Left lung (tissue), 14 donors: ENCODE measurements at places on chromosomes 11 and 22. TPM values are rescaled to one million over a fixed set of nuclear protein-coding genes. Genes with fewer than 3 reads are reported as not detected.

Gene GLB1L2
- 4.1 TPM for polyA plus RNA-seq

Gene FDX1
- 16.6 TPM for polyA plus RNA-seq

Gene TREH
- 0.42 TPM for polyA plus RNA-seq

Gene FOLH1
- polyA plus RNA-seq, result 24.6 TPM

Gene PPP2R5B
- polyA plus RNA-seq, result 12.3 TPM

Gene ANKK1
- polyA plus RNA-seq, result 0.52 TPM

Gene MYRF
- polyA plus RNA-seq, result 37.2 TPM

Gene SCN2B
- 4.7 TPM for polyA plus RNA-seq

DNA sequence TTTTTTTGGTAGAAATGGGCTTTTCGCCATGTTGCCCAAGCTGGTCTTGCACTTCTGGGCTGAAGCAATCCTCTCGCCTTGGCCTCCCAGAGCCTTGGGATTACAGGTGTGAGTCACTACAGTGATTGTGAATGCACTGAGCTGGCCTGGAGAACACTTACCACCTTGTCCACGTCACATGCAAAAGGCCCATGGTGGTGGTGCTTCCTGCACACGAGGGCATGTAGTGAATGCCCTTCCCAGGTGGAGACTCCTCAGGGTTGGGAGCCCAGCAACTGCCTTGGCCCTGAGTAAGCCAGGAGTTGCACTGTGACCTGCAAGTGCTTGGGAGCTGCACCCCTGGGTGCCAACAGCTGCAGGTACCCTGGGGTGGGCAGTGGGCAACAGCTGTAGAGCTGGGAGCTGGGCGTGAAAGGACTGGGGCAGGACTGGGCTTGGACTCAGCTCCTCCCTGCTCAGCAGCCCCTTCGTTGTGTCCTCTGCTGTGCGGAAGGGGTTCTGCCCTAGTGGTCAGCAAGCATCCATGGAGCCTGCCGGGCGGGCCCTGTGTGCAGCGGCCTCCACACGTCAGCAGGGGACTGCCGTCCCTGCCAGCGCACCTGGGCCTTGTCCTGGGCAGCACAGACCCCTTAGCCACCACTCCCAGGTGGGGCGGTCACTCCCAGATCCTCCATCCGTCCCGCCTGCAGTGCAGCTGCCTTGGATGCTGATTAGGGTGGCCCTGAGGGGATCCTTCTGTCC is 9.3 kb upstream of the ADORA2A start:
- DNase-seq, result peak; percentile 25
- H3K27ac ChIP-seq, result no peak overlapping the region
- H3K36me3 ChIP-seq, result no peaks in the 10 kb centered on the region
- H3K4me3 ChIP-seq, result no peak overlapping the region
- H3K27me3 ChIP-seq, result no peaks in the 10 kb centered on the region

GRCh38 chr22:21573750-21574494 is 6.4 kb downstream of the UBE2L3 start:
- no peak overlapping the region for H3K4me3 ChIP-seq
- DNase-seq, result no peak
- no peaks in the 10 kb centered on the region for H3K27me3 ChIP-seq
- H3K36me3 ChIP-seq, result peaks cover under 1% of the 10 kb centered on the region
- H3K4me1 ChIP-seq, result peaks cover 88% of the 10 kb centered on the region
- H3K27ac ChIP-seq, result no peak overlapping the region

- H3K4me3 ChIP-seq, result no peak overlapping the region
- H3K36me3 ChIP-seq, result no peaks in the 10 kb centered on the region
- no peaks in the 10 kb centered on the region for H3K27me3 ChIP-seq
- no peak for DNase-seq
- peak overlapping the region; percentile 45 for H3K27ac ChIP-seq
Measured at GRCh38 chr11:95242091-95242844, 11.3 kb upstream of the SESN3 start.

- no peak overlapping the region for H3K27ac ChIP-seq
- no peak overlapping the region for H3K4me3 ChIP-seq
- peaks cover 25% of the 10 kb centered on the region for H3K4me1 ChIP-seq
- H3K27me3 ChIP-seq, result no peaks in the 10 kb centered on the region
Measured at GRCh38 chr11:67158221-67158620, 39.2 kb downstream of the KDM2A start.

GRCh38 chr11:33885338-33886005 is 6.4 kb downstream of the LMO2 start:
- no peaks in the 10 kb centered on the region for H3K36me3 ChIP-seq
- H3K27me3 ChIP-seq, result no peaks in the 10 kb centered on the region
- H3K4me1 ChIP-seq, result no peaks in the 10 kb centered on the region

DNA sequence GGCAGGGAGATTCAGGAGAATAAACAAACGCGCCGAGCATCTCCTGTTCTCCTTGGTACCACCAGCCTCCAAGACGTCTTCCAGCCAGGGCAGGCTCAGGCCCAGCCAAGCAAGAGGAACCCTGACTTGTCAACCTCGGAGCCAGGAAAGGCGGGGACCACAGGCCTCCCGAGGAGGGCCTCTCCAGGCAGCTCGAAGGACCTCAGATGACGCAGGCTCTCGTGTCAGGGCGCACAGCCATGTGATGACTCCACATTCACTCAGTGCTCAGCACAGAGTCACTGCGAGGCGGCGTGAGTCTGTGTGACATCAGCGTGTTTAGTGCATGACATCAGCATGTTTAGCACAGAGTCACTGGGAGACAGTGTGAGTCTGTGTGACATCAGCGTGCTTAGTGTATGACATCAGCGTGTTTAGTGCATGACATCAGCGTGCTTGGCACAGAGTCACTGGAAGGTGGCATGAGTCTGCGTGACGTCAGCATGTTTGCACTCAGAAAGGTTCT is 241.4 kb downstream of the BRD1 start:
- H3K27ac ChIP-seq, result no peak overlapping the region
- no peak for DNase-seq
- no peak overlapping the region for H3K4me3 ChIP-seq
- no peaks in the 10 kb centered on the region for H3K4me1 ChIP-seq
- peaks cover 4% of the 10 kb centered on the region for H3K36me3 ChIP-seq
- no peaks in the 10 kb centered on the region for H3K27me3 ChIP-seq

DNA sequence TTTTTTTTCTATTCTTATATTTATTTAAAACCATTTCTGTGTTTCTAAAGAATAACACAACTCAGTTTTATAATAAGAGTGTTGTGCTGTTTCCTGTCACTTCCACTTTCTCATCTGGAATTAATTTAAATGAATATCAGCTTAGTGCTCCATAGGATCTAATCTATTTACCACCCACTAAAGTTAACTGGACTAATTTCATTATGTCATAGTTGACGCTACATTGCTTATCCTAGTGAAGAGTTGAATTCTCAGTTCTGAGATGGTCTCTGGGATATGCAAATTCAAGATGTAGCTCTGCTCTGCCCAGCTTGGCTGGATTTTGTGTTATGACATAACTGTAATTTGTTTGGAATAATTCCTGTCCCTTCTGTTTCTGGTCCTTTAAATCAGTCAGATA is 380.1 kb downstream of the METTL15 start:
- no peaks in the 10 kb centered on the region for H3K36me3 ChIP-seq
- H3K27ac ChIP-seq, result no peak overlapping the region
- H3K4me1 ChIP-seq, result no peaks in the 10 kb centered on the region
- no peak for DNase-seq
- no peak overlapping the region for H3K4me3 ChIP-seq
- H3K27me3 ChIP-seq, result no peaks in the 10 kb centered on the region

GRCh38 chr11:36376888-36377758 is 81.0 kb downstream of the PRR5L start:
- peak; percentile 86 for DNase-seq
- peak overlapping the region; percentile 72 for H3K27ac ChIP-seq
- H3K36me3 ChIP-seq, result no peaks in the 10 kb centered on the region
- H3K27me3 ChIP-seq, result peaks cover 4% of the 10 kb centered on the region
- peaks cover 4% of the 10 kb centered on the region for H3K4me1 ChIP-seq

DNA sequence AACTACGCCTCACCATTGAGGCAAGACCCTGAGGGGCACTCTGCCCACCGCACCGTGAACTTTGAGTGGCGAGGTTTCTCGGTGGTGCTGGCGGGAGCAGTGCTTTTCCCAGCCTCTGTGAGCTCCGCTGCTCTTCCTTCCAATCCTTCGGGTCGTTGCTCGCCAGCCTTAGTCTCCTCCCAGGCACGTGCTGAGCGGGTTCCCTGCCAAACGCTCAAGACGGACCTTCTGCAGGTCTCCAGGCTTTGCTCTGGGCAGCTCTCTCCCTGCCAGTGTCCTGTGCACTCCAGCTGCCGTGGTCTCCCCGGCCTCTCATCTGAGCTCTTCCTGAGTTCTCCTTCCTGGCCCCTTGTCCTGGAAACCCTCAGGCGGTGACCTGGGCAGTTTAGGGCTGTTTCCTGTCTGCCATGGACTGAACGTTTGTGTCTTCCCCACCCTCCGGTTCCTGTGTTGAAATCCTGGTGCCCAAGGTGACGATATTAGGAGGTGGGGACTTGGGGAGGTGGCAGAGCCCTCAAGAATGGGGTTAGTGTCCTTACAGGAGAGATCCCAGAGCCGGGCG is 11.2 kb upstream of the MUC6 start:
- no peak overlapping the region for H3K4me3 ChIP-seq
- peaks cover 22% of the 10 kb centered on the region for H3K4me1 ChIP-seq
- DNase-seq, result no peak
- H3K27ac ChIP-seq, result no peak overlapping the region
- peaks cover 59% of the 10 kb centered on the region for H3K27me3 ChIP-seq
- no peaks in the 10 kb centered on the region for H3K36me3 ChIP-seq

DNA sequence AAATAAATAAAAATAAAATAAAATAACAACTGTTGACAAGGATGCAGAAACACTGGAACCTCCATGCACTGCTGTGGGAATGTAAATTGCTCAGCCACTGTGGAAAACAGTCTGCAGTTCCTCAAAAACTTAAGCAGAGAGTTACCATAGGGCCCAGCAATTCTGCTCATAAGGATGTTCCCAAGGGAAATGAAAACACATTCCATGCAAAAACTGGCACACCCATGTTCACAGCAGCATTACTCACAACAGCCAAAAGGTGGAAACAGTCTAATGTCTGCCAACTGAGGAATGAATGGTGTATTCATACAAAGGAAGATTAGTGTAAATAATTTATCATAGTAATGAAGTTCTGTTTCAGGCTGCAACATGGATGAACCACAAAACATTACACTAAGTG is 3.2 kb upstream of the KRTAP5-10 start:
- H3K4me1 ChIP-seq, result no peaks in the 10 kb centered on the region
- peaks cover 17% of the 10 kb centered on the region for H3K27me3 ChIP-seq
- no peaks in the 10 kb centered on the region for H3K36me3 ChIP-seq
- no peak overlapping the region for H3K27ac ChIP-seq
- no peak for DNase-seq

DNA sequence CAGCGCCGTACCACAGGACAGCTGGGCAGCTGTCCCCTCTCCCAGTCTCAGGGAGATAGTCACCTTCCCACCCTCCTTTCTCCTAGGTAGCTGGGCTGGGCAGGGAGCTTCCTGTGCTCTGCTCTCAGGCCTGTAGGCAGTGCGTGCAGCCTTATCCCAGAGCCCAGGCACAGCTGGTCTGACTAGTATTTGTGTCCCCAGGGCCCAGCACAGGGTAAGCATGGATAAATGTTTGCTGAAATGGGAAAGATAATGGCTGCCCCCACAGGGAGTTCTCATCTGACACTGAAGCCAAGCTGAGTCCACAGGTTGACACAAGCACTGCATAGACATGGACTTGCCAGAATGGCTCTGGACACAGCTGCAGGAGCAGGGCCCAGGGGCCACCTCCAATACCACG is 9.8 kb downstream of the SLC15A3 start:
- H3K4me3 ChIP-seq, result no peak overlapping the region
- no peaks in the 10 kb centered on the region for H3K36me3 ChIP-seq
- H3K27ac ChIP-seq, result peak overlapping the region; percentile 13
- H3K4me1 ChIP-seq, result peaks cover 4% of the 10 kb centered on the region
- H3K27me3 ChIP-seq, result no peaks in the 10 kb centered on the region
- peak; percentile 10 for DNase-seq
